ENCODE measurements at places on chromosomes 6 and 20.
A peak's percentile ranks its signal among the peaks of the same experiment; 100 is the strongest.

- DNase-seq = no peak
Observed at GRCh38 chr6:100160930-100161329, 166.9 kb upstream of the MCHR2 start.

DNA sequence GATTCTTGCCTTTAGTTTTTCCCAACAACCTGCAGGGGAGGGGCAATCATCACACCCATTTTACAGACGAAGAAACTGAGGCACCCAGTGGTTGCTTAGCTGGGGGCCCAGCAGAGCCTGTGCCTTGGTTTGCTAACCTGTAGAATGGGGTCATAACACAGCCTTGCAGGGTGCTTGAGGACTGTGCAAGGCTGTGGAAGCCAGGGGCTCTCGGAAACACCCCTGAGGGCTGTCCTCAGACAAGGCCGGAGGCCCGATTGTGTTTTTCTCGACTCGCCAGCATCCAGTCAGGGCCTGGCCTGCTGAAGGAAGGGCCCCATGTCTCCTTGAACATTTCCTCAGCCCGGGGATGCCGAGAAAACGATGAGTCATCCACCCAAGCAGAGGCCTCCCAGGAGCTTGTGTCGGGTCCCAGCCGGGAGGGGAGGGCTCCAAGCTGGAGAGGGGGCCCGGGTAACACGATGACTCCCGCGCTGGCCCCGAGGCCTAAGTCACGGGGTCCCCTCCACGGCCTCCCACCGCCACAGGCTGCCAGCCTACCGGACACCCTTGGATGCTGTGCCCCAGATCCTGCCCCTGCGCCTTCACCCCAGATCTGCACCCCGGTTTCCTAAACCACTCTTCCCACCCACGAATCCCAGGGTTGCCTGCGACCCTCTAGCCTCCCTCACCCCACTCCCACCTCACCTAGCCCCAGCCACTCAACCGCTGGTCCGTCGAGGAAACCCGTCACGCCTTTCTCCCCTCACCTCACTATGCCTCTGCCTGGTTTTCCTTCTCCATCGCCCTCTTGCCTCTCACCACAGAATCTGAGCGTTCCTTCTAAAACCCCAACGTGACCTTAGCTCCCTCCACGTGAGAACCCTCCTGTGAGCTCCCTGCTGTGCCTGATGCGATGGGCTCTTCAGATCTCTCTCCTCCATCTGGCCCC is 10.6 kb downstream of the NOL4L start:
- no peak for DNase-seq

DNA sequence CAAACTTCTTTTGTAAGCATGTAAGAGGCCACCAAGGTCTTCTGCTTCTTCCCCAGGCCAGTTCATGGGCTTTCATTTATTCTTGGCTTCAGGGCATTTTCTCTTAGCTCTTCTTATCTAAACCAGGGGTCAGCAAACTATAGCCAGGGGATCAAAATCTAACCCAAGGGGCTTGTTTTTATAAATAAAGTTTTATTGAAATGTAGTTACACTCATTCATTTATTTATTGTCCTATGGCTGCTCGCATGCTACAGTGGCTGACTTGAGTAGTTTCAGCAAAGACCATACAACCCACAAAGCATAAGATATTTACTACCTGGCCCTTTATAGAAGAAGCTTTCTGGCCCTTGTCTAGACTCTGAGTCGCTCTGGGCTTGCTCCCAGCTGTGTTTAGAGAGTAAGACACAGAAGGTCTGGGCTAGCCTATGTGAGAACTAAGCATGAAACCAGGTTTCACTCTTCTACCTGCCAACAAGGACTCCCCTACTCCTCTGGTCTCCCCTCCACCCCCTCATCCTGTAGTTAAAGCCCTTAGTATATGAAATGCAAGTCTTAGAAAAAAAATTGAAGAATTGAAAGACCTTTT is 43.2 kb downstream of the KHDC1L start:
- DNase-seq = no peak

GRCh38 chr6:123203928-123204327 is 207.9 kb downstream of the CLVS2 start:
- no peak for DNase-seq

DNA sequence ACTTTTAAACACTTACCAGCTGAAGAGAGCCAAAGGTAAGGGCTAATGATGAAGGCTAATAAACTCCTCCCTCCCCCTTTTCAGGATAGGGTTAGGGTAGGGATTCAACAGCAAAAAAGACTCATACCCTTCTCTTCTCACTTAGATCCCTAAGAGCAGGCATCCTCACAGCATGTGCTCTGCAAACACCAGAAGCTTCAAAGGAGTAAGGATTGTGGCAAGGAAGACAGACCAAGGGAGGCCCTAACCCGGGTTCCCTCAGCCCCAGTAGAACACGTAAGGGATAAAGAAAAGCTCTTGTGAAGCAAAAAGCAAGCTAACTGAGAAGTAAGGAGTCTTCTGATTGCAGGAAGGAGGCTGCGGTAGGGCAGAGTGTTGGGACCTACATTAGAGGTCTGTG is 11.6 kb downstream of the MAP3K7 start:
- no peak for DNase-seq

- no peak for DNase-seq
Observed at GRCh38 chr6:155481215-155481614, 25.6 kb upstream of the NOX3 start.

DNA sequence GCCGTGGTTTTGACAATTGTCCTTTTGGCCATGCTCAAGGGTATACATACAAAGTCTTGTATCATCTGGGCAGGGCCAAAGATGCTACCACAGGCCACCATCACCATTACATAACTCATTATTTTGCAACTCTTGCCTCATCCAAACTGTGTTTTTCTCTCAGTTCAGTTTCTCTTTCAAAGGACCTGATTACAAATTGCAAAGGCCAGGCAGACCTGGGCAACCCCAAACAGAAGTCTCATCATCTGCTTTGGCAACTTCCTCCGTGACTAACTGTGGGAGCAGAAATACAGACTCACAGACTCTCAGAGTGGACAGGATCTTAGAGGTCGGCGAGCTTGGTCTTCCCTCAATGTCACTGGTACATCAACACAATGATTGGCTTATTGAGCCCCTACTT is 117.8 kb upstream of the NEDD9 start:
- no peak for DNase-seq

- DNase-seq = no peak
Observed at GRCh38 chr6:89776583-89777233, 42.9 kb downstream of the MDN1 start.

GRCh38 chr6:117547688-117548621 is 54.4 kb downstream of the GOPC start:
- peak; percentile 52 for DNase-seq

DNA sequence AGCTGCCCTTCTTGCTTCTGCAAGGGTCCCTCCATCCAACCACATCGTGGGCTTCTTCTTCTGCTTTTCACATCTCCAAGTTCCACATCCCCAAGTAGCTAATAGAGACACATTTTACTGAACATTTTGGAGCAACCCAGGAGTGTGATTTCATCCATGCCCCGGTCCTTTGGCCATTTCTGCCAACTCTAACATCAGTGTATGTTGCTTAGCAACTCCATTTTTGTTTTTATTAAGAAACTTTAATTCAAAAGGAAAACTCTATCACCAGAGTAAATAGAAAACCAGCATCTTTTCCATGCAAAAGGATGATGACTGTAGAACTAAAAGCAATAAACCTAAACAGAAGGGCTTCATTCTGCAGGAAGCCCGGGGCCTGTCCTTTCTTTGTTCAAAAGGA is 32.7 kb upstream of the SULF2 start:
- DNase-seq = no peak

DNA sequence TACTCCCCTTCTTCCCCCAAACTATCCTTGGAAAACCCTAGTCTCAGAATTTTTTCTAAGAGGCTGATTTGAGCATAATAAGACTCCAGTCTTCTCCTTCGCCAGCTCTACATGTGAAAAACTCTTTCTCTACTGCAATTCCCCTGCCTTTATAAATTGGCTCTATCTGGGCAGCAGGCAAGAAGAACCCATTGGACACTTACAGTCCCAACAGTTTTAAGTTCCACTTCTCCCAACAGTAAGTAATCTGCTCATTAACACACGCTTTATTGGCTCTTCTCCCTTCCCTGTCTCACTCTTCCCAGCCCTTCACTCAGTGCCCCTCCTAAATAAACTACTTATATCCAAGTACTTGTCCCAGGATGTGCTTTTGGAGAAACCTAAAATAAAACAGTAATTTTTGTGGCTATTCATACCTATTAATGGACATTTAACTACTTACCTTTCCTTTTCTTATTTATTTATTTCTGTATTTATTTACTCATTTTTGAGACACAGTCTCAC is 11.1 kb upstream of the DDR1 start:
- no peak for DNase-seq

DNA sequence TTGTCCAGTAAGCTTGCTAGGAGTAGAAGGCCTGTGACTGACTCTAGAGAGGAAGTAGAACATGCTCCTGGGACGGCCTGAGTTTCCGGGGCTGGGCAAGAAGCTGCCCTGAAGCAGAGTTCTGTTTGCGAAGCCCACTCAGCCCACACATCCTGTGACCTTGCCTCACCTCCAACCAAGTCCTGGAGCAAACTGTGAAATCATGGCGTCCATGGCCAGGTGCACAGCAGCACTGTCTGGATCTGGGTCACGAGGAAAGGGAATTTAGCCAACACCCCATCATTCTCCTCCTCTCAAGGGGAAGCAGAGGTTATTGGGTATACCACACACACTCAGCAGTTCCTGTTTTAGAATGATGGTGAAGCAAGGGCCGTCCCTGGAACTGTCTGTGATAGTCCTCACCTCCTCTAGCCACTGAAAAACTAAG is 87.5 kb downstream of the CRYBG1 start:
- DNase-seq = no peak

DNA sequence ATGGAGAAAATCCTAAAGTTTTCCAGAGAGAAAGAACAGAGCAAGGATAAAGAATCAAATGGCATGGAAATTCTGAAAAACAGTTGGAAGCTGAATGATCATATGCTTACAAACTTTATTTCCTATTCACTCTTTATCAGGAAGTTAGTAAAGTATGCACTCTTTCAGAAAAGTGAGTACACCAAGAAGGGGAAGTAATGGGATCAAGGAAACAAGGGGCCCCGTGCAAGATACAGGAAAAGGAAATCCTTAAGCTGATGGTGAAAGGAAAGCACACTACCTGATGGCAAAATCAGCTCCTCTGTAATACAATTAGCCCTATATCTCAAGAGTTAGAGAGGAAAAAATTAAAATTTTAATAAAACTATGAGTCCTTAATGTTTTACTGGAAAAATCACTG is 14.0 kb downstream of the CALHM6 start:
- DNase-seq = no peak

DNA sequence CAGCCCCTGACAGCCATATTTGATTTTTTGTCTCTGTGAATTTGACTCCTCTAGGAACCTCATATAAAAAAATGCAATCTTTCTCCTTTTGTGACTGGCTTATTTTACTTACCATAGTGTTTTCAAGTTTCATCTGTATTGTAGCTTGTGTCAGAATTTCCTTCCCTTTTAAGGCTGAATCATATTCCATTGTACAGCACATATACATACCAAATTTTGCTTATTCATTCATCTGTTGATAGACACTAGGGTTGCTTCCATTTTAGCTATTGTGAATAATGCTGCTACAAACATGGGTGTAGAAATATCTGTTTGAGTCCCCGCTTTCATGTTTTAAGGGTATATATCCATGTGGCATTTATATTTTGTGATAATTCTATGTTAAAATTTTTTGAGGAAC is 49.2 kb upstream of the RNF217 start:
- no peak for DNase-seq

DNA sequence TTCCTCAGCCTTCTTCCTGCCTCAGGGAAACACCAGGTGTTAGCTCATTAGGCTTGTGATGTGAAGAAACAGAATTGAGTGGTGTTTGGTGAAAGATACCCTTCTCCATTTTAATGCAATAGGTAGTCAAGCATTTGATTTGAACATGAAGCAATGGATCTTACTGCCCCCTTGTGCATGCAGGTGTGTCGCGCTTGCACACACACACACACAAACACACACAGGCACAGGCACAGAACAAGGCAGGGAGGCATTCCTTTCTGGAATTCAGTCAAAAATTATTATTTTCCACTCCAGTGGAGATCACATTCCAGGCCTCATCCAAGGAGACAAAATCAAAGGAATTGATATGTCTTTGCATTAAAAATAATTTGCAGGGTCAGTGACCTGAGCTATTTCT is 667.0 kb upstream of the MARCKS start:
- DNase-seq = no peak

DNA sequence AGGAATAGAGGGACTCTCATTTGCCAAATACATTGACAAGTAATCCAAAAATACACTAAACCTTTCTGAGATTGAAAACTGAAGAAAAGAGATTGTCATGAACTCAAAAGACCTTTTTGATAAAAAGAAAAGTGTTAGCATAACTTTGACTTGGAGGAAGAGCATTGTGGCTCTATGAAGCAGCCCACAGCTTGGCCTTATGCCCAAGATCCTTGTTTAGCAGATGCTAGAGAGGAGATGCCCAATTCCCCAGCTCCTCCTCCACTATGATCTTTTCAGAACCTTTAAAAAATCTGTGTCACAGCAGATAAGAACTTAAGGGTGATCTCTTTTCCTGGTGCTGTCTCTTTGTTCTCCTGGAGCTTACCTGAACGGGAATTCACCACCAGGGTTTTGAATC is 35.8 kb upstream of the IGF2R start:
- no peak for DNase-seq

- DNase-seq = no peak
Observed at GRCh38 chr6:47532981-47533585, 55.5 kb downstream of the CD2AP start.

- peak; percentile 51 for DNase-seq
Observed at GRCh38 chr6:37170273-37171200, 585 bp downstream of the PIM1 start.

DNA sequence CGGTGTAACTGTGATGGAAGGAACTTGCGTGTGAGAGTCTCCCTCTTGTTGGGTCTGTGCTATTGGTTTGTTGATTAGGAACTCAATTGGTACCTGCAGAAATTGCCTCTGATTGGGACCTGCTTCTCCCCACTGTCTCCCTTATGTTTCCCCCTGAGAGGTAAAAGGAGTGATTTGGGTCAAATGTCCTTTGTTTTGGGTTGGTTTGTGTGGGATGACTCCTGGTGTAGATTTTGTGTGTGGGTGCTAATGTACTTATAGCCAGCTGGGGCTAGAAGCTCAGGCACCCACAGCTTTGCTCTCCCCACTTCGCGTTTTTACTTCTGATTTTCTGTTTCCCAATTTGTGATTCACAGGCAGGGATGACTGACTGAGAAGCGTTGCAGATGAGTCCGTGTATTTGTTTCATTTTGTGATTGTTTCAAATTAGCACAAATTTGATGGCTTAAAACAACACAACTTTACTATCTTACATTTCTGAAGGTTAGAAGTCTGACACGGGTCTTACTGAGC is 79.1 kb downstream of the UTRN start:
- no peak for DNase-seq

GRCh38 chr20:44835116-44835515 is 24.8 kb upstream of the RIMS4 start:
- no peak for DNase-seq

DNA sequence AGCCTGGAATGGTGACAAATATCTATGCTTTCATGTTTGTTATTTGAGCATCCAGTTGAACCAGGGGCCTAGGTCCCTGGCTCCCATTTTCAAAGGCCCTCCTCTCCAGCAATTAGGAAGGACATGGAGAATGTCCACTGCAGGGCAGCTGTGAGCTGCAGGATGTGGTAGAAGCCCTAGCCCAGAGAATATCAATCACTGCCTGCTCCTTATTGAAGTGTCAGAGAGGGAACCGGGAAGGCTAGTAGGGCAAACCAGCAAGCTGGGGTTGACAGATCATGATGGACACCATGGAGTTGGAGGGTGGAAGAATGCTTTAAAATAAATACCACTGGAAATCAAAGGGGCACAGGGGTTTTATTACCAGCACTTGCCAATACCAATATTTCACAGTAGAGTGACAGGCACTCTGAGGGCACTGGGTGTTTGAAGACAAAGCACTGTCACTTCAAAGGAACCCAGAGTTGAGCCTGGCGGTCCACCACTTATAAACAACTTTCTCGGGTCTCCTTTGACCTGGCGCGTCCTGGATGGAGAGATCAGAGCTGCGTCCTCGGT is 47.7 kb downstream of the ZNF831 start:
- no peak for DNase-seq

Measured in renal cortex interstitium (tissue), 15 donors.